ENCODE measurements at places on chromosomes 7 and 10.

DNA sequence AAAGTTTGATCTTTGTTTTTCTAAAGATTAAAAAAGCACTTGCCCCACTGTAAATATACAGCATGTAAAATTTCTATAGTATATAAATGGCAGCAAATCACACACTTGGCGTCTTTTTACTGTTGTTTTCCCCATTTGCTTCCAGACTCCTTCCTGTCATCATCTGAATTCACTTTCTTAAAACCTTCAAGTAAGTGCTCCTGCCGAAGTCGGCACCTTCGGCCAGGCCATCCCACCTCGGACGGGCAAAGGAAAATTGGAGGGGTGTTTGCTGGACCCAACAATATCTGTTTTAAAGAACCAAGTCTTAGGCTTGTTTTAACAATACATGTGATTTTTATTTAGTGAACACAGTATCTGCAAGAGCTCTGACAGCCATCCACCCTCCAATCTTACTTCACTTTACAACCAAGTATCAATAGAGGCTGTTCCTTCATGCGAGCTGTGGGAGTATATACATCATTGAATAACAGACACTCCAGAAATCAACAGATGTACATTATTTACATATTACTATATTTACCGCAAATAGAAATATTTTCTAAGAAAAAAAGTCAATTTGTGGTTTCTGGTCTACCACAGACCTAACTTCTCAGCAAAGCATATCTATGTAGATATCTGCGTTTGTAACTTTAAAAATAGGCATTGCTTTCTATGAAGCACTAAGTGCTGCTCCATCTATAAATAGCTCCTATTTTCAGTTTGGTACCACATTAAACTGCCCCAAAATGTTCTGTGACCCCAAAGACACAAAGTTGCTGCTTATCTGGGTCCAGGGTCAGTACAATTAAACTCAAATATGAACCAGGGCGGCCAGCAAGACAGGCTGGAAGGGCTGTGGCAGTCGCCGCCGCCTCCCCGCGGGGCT lies 110.7 kb downstream of the CYTH3 start:
- DNase-seq, result no peak

DNA sequence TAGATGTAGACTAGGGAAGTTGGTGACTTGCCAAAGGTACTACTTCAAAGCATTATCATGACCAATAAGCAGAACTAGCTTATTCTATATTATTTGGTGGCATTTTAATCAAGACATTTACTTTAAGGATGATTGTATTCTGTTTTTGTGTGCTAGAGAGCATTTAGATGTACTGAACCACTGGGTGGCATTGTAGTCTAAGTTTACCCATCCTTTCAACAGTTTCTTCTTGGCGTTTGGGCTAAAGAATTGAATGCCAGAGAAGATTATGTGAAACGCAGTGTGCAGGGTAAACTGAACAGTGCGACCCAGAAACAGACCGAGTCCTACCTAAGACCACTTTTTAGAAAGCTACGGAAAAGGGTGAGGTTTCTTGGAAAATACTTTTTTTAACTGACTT lies 26.8 kb downstream of the PRPF18 start:
- no peak for DNase-seq

DNA sequence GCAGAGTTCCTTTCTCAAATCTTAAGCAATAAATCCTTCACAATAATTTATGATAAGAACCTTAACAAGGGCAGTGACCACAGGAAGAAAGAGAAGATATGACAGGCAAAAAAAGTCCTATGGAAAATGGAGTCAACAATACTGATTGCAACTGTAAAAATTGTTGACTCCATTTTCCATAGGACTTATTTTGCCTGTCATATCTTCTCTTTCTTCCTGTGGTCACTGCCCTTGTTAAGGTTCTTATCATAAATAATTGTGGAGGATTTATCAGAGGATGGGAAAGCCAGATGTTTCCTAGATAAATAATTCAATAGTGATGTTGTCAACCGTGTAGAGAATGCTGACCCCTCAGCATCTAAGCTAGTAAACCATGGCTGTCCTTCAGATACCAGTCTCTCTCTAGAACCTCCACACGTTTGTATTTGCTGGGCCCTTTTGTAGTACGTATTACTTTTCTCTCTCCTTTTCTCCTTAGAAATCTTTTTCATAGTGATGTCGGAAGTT lies 172.6 kb upstream of the BET1 start:
- DNase-seq, result no peak

- no peak for DNase-seq
Observed at GRCh38 chr7:156823435-156823834, 69.5 kb downstream of the LMBR1 start.

- no peak for DNase-seq
Observed at GRCh38 chr7:127137146-127137545, 115.6 kb downstream of the GRM8 start.

- no peak for DNase-seq
Observed at GRCh38 chr7:105020926-105021325, 6.9 kb downstream of the KMT2E start.

- no peak for DNase-seq
Observed at GRCh38 chr7:112579388-112579787, 98.6 kb downstream of the LSMEM1 start.

DNA sequence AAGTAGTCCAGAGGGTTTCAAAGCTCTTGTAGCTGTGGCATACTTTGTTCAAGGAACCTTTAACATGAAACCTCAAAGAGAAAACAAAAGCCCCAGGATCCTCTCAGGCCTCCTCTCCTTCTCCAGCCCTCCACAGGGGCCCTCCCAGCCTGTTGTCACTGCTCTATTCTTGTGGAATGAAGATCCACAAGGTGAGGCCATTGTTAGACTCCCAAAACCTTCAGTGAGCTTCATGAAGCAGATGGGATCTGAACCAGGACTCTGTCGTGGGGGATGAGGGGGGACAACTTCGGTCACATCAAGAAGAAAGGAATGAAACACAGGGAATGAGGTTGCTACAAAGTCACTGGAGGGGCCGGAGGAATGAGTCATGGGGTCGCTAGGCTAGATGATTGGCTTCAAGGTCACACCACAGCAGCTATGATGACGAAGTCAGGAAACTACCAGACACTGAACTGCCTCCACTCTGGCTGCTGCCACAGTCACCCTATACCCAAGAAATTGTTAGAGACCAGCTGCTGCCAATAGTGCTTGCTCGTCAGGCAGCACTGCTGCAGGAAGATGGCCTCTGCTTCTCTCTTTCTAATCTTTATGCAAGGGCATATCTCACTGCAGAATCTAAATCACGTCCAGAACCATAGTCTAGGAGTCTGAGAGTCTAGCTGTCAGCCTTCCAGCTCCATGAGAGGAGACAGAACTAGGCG lies 208.8 kb downstream of the HIBADH start:
- no peak for DNase-seq

DNA sequence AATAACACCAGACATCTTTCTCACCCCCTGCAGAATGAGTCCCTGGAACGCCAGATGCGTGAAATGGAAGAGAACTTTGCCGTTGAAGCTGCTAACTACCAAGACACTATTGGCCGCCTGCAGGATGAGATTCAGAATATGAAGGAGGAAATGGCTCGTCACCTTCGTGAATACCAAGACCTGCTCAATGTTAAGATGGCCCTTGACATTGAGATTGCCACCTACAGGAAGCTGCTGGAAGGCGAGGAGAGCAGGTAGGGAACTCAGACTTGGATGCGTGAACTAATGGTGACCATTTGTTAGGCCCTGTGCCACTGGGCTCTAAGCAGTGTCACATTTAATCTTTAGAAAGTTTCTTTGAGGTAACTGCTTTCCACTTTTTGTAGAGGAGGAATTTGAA lies 7.1 kb downstream of the VIM start:
- no peak for DNase-seq

DNA sequence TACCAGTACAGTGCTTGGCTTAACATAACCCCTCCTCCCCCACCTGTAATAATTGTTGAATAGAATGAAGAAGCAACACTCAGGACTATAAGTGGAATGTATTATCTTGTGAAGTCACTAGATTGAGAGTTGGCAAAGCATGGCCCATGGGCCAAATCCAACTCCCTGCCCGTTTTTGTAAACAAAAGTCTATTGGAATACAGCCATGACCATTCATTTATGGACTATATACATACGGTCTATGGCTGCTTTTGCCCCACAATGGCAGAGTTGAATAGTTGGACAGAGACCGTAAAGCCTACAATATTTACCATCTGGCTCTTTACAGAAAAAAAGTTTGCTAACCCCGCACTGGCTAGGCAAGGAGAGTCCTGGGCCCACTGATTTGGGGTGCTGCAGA lies 48.1 kb upstream of the CYCS start:
- DNase-seq, result no peak

GRCh38 chr7:38217672-38218071 lies 39.6 kb downstream of the STARD3NL start:
- no peak for DNase-seq

GRCh38 chr7:100429637-100430492 lies at the start of gene MEPCE:
Gene MEPCE (plus strand): TSS chr7:100429831. CDS start chr7:100430019, 188 bp downstream.
- peak; percentile 96 for DNase-seq

DNA sequence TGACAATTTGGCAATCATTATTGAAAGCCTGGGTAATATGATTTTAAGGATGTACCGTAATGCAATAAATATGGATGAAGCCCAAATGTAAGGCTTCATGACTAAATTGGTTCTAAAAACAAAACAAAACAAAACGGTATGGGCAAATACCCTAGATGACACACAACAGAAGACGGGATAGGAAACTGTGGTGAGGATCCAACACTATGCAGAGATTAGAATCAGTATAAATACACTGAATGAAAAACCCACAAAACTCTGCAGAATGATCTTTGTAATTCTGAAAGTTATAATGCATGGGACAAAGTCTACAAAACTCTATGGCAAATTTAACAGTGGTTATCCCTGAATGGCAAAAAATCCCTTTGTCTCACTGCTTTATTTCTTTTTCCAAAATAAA lies 57.6 kb downstream of the MALSU1 start:
- no peak for DNase-seq

GRCh38 chr7:36677769-36678437 lies 46.4 kb downstream of the AOAH start:
- no peak for DNase-seq

GRCh38 chr7:7696458-7697119 lies 21.8 kb downstream of the RPA3 start:
- no peak for DNase-seq

- no peak for DNase-seq
Observed at GRCh38 chr7:5685205-5685604, 96.3 kb downstream of the RNF216 start.

- DNase-seq, result no peak
Observed at GRCh38 chr7:39084349-39084748, 106.6 kb downstream of the POU6F2 start.

DNA sequence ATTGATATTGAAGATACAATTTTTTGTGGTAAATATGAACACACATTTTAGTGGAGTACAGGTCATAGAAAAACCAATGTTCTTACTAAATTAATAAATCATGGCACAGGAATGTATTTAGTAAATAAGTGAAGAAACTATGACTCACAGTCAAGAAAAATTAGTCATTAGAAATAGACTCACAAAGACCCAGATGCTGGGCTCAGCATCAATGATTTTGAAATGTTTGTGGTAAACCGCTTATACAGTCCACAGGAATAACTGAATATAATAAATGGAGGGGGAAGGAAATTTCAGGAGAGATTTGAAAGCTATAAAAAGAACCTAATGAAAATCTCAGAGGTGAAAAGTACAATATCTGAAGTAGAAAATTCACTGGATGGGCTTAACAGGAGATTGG lies 138.3 kb upstream of the ADCY1 start:
- DNase-seq, result no peak

GRCh38 chr10:3008518-3009195 lies 58.7 kb upstream of the PFKP start:
- DNase-seq, result no peak

DNA sequence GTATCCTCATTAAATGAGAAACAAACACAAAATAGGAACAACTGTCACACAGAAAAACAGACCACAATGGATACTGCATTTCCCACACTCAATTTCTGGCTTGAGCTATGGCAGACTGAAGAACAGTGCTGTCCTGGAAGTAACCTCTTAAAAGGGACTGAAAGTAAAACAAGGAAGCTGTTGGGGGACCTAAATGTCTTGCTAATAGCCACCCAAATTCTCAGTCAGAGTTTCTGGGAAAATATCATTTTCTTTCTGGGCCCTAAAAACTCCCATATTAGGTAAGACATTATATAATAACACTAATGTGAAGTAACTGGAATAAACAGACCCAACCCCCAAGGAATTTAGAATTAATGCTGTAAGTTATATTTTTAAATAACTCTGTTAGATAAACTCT lies 80.9 kb upstream of the TFEC start:
- no peak for DNase-seq

- DNase-seq, result no peak
Observed at GRCh38 chr7:158973941-158974785, 117.8 kb downstream of the DYNC2I1 start.

GRCh38 chr10:103481974-103482531 lies 3.0 kb upstream of the CALHM3 start:
- DNase-seq, result no peak

DNA sequence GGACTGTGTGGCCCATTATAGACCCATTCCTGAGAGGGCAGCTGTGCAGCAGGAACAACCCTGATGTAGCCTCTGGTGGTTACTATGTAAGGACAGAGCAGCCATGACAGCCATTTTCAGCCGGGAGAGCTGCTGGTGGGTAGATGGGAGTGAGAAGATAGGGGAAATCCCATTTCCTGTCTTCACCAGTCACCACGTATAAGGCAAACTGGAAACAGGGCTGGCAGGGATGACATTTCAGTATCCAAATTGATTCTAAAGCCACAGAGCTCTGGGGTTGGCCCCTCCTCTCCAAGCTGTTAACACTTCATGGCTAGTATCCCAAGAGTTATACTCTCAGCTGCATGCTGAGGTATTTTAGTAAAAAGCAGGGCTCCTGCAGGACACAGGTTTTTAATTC lies 15.2 kb upstream of the FZD1 start:
- no peak for DNase-seq

Data from C1 segment of cervical spinal cord (tissue), 14 donors.